DMS79 treated with DMSO at 0.1 percent for 48 hours (cell line): ENCODE measurements at places on chromosomes 16 and 17.

DNA sequence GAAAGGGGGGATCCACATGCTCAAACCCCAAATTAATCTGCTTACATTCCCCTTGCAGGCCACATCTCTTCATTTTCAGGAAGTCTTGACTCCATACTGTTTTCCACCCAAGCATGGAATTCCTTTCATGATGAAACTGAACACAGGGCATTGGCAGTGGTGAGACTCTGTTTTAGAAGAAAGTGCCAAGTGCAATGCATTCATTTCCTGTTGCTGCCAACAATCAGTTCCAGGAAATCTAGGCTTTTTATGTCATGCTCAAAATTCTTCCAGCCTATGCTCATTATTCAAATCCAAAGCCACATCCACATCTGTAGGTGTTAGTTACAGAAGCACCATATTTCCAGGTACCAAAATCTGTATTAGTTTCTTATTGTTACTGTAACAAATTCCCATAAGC, 4.1 kb downstream of the CCL2 start:
- no peak for DNase-seq

- DNase-seq = no peak
Observed at GRCh38 chr16:5466551-5466950, 369.0 kb upstream of the EEF2KMT start.

DNA sequence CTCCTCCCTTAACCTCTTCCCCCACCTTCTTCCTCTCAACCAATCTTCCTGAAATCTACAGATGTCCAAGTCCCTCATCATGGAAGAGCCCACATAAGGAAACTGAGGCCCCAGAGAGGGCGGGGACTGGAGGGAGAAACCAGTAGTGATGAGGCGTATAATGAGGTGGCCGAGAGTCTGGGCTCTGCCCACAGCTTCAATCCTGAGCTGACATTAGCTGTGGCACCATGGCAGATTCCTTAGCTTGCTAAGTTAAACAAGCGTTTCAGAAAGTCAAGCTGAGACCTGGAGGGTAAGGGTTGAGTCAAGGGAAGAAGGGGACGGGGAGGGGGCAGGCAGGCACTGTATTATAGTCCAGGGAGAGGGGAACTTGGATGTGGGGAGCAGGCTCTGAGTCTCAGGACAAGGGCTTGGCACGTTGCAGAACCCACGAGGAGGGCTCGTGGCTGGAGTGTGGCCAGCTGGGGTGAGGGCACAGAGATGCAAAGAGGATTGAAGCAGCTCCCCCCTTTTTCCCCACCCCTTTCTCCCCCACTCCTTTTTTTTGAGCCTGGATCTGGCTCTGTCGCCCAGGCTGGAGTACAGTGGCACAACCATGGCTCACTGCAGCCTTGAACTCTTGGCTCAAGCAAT, 13.3 kb downstream of the ARHGAP23 start:
- no peak for DNase-seq

GRCh38 chr17:47895347-47895855, 635 bp upstream of the SP2 start:
- DNase-seq = no peak

DNA sequence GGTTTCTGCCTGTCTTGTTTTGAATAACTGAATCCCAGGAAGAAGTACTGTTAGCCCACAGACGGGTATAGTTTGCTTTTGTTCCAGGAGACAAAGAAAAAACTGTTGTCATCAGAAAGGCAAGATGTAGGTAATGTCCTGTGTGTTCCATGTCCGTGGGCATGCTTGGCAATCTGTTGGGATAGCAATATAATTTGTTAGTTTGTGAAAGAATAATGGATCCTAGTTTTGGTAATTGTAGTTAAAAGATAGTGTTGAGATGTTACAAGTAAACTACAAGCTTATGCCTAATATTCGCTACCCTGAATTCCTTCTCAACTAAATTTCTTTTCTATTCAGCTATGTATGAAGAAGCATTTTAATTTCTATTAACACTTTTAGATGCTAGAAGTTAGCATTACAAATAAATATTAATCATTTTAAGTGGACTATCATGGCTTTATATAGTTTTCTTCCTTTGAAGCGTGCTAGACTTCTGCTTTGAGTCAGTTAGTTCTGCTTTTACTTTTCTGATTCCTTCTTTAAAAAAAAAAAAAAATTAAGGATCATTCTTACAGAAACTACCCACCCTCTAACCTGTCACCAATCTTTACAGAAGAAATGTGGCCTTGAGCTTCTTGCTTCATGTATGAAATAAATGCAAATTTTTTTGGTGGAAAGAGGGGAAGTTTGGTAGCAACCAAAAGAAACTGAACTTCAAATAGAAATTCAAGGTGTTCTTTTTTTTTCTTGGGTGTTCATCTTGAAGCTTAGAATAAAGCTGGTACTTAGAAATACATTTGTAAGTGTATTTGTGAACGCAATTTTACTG, 2.4 kb downstream of the EVI2A start:
- DNase-seq = no peak

DNA sequence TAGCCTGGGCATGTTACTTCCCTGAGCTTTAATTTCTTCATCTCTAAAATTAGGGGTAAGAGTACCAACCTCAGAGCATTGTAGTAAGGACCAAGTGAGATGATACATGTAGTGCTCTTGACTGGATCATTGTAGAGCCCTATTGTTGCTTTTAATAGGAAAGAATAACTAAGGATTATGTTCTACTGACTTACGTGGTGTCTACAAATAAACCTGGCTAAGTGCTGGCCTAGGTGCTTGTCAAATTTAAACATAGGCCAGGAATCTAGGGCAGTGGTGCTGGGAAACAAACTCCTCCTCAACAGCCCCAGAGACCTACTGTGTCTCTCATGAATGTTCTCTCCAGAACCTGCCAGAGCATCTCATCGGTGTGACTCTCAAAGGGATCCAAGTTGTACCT, 69.4 kb downstream of the ABCC12 start:
- no peak for DNase-seq

- DNase-seq = no peak
Observed at GRCh38 chr17:83080579-83080857, 1.1 kb downstream of the METRNL start.

- DNase-seq = no peak
Observed at GRCh38 chr17:74018115-74018514, 185.4 kb upstream of the RPL38 start.

DNA sequence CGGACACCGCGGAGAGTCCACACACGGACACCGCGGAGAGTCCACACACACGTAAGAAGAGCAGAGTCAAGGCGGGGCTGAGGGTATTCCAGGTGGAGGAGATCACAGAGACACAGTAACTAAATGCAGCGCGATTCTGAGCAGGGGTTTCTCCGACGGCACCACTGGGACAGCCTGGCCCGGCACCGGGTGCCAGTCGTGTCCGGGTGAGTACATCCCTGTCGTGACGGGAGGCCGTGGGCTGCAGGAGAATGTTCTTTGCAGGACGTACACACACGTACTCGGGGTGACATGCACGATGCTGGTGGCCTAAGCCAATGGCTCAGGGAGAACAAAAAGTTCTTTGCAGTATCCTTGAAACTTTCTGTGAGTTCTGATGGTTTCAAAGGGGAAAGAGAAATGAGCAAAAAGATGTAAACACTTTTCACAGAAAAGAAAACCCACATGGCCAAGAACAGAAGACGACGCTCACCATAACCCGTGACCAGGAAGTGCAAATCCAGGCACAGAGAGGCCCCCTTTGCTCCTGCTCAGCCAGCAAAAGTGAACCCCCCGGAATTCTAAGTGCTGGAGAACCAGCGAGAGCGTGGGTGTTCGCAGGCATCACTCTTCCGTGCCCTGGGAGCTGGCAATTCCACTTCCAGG, 53.7 kb upstream of the METRNL start:
- no peak for DNase-seq

GRCh38 chr16:65834688-65835087, 531.8 kb upstream of the CDH5 start:
- DNase-seq = no peak
